ENCODE measurements at places on chromosomes 16 and 17. TPM values are rescaled to one million over a fixed set of nuclear protein-coding genes. Genes with fewer than 3 reads are reported as not detected.
A peak's percentile ranks its signal among the peaks of the same experiment; 100 is the strongest.

DNA sequence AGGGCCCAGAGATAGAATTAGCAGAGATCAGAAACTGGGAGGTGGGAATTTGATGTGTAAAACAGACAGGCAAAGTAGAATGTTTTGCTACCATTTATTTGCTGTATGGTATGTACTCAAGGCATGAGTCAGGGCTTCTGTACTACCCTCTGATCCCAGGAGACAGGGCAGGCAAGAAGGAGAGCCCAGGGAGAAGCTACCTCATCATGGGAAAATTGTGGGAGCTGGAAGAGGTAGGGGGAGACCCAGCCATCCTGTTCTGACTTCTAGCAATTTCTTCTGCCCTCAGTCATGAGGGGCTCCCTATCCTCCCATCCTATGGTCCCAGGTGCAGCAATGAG lies 1.7 kb upstream of the PIGS start:
- DNase-seq, result no peak

- peak; percentile 92 for DNase-seq
Observed at GRCh38 chr17:44708401-44709263, at the start of gene DBF4B. Gene DBF4B (plus strand): TSS chr17:44708665. CDS start chr17:44708821, 156 bp downstream.

The SLC2A4 gene
- total RNA-seq, result 186 TPM

The PRR35 gene
- total RNA-seq, result not detected

The NACA2 gene
- total RNA-seq, result not detected
